Stimulated activated CD4-positive, alpha-beta T cell treated with anti-CD3 and anti-CD28 coated beads, TNF-alpha, amount 100 ng/mL, for 24 hours (primary cell): ENCODE measurements at places on chromosomes 11 and 22.

DNA sequence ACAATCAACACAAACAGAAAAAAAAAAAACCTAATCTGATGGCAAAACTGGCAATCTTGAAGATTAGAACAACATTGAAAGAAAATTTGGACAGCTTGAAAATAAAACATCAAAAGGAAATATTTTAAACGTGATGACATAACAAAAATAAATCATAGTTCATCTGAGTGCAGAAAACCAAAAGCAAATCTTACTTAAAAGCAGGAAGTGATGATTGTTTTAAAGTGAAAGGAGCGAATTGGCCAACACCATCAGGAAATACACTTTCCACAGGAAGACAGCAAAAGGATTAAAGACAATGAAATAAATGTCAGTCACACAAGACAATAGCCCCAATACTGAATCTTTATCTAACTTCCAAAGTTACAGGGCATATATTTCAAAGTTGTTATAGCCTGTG lies 696.5 kb upstream of the CHORDC1 start:
- no peak for DNase-seq

DNA sequence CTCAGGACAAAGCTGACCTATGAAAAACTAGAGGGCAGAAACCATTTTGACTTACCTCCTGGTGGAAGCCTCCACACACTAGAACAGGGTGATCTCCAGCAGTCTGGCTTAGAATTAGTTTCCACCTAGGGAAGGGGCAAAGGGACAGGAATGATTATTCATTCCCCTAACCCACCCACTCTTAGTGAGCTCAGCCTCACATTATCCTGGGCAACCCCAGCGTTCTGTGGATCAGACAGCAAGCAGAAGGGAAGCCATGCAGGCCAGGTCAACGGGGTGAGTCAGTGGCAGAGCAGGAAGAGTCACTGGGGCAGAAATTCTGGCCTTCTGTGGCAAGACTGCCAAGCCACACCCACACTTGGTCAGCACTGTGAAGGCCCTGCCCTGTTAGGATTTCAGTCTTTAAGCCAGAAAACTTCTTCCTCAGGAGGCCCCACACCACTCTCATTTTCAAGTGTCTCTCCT lies 10.5 kb downstream of the NUMA1 start:
- DNase-seq = no peak

- DNase-seq = no peak
Observed at GRCh38 chr11:130006929-130007328, 4.3 kb upstream of the PRDM10 start.

DNA sequence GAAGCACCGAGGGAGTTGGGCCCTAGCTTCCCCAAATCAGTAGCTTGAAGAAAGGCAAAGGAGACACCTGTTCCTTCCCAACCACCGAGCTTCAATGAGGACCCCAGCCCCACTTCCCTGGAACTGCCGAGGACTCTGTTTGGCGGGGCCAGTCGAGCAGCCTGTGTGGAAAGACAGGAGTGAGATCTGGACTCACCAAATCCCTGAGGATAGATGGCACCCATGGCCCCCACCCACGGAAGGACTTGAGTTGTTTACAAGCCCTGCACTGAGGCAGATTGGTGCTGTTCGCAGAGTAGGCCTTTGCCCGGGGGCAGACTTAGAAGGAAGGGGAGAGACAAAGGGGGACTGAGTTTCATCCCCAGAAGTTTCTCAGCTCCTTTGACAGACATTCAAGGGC lies 64.6 kb downstream of the FEZ1 start:
- no peak for DNase-seq

- DNase-seq = no peak
Observed at GRCh38 chr22:25027959-25028840, 75.7 kb downstream of the KIAA1671 start.

DNA sequence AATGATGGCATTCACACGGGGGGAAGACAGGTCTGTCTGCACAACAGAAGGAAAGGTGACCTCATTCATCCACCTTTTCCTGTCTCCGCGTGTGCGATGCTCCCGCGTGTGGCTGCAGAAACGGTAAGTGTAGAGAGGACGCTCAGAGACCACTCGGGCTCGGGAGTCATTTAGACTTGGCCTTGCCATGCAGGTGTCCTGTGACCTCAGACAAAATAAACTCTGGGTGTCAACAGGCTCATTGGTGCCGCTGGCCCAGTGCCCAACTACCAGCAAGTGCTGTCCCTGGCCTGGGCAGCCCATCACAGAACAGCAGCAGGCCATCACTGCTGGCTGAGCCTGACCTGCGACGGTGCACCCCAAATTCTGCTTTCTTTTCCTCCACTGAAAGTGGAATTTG lies 48.1 kb upstream of the ARFGAP3 start:
- no peak for DNase-seq

GRCh38 chr11:117605331-117605730 lies 191.7 kb downstream of the DSCAML1 start:
- DNase-seq = no peak

- DNase-seq = no peak
Observed at GRCh38 chr11:104830080-104830479, 68.2 kb downstream of the CASP12 start.

GRCh38 chr11:86171627-86172026 lies 72.9 kb upstream of the EED start:
- DNase-seq = no peak

DNA sequence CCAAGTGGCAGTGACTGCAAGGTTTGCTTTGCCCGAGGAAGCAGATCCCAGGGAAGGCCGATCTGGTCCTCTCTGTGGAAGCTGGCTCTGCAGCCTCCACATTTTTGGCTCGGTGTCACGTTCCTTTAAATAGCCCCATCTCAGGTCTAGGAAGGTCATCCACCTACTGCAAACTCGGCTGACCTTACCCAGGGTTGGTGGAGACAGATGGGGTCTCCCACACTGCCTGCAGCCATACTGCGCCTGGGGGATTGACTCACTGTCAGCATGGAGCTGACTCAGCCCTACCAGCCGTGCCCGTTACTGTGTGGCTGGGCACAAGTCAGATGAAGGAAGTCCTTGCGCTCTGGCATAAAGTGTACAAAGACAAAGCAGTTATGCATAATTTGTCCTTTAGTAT lies 16.9 kb downstream of the CDPF1 start:
- no peak for DNase-seq

- DNase-seq = no peak
Observed at GRCh38 chr11:84260862-84261261, 974.7 kb upstream of the CCDC90B start.

GRCh38 chr11:1988667-1989317 lies 8.8 kb downstream of the H19 start:
- no peak for DNase-seq

DNA sequence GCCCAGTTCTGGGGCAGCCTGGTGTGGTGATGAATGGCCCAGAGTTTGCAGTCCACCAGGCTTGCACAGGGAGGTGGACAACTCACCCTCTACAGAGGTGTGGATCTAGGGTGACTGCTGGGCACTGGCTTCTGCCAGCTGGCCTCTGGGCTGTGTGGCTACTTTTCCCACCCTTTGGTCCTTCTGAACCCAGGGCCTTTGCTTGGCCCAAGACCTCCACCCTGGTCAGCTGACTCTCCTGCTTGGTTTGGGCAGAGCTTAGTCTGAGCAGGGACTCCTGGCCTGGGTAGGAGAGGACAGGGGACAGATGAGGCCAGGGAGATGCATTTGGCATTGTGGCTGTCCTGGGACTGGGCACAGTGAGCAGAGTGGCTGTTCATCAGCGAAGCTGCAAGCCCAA lies 83.0 kb upstream of the SHANK2 start:
- no peak for DNase-seq

DNA sequence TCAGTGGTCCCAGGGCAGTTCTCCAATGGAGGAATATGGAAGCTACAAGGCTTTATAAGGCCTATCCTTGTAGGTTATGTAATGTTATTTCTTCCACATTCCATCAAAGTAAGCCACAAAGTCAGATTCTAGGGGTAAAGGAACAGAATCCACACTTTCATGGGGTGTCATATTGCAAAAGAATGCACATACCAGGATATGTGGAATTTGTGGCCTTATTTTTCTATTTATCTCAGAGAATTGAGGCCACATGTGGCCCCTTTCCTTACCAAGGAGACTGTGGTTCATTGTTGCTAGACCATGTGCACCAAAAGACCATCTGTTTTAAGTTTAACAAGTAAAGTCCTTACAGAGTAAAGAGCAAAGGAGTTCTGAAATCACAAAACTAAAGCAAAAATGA lies 12.9 kb downstream of the LRRC4C start:
- DNase-seq = no peak

DNA sequence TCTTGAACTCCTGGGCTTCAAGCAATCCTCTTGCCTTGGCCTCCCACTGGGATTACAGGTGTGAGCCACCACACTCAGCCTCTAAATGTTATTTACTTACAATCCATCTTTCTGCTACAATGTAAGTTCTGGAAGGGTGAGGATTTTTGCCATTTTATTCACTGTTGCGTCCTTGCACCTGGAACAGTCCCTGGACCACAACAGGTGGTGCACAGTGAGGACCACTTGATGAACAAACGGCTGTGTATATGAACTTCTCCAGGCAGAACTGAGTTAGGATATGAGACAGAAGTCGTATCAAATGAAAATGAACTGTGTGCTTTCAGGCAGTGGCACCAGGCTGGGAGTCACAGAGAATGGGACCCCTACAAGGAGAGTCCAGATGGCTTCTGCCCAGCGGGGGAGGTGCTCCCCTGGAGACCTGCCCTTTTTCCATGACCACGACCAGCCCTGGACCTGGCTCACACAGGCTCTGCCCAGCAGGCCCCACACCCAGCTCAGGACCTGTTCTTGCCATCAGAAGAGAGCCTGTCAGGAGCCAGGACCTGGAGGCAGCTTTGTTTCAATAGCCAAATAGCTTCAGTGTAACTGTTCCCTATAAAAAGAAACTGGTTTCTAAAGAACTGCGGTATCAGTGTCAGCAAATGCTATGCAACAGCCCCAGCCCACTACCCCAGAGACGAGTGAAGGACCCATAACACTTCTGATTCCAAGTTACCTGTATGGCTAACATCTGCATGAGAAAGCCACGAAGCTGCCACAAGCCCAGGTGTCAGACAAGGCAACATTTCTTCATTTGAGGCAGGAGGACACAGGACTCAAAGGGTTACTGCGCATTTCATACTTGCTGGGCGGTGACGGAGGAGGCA lies 104.9 kb downstream of the MICAL3 start:
- DNase-seq = no peak

DNA sequence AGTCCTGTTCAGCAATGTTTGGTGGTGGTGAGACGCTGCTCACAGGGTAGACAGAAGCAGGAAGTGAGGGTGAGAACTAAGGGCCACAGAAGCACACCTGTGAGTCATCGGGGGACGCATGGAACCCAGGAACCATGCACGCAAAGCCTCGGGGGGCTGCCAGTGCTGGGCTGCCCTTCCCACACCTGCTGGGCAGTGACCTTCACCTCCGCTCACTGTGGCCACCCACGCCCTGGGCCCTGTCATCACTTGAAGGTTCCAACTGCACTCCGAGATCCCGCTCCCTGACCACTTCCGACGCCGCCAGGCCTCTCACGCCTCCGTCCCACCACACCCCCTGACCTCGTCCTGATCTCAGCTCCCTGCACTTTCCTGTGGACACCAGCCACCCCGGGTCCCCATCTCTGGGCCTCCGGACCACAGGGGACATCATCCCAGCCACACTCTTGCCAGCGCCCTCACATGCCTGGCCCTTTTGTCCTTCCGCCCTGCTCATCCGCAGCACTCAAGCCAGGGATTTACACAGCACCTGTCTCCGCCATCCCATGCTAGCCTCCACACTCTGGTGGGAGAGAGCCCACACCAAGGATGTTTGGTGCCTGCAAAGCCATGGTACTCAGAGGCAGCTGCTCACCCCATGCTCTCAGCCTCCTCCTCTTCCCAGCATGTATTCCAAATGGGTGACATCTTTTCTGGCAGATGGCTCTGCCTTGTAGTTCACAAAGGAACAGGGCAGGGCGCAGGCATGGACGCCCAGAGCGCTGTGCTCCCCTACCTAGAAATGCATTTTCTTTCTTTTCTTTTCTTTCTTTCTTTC lies 23.1 kb upstream of the ATXN10 start:
- no peak for DNase-seq

GRCh38 chr11:123838659-123839058 lies 32.5 kb upstream of the OR6M1 start:
- DNase-seq = no peak

DNA sequence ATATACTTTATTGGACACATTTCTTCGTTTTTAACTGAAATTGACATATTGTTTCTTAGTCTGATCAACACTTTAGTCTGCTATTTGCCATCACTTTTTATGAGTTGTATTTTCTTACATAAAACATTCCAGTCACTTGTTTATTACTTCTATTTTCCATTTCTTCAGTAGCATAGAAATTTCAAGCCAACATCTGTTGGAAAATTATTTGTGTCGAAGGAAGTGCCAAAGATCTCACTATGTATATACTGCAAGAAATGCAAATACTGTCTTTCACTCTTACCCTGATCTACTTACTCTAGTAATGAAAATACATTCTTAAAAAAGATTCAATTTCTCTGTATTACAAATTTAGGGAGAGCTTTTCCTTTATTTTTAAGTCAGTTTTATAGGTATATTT lies 105.9 kb downstream of the SLC17A6 start:
- no peak for DNase-seq

- no peak for DNase-seq
Observed at GRCh38 chr11:33379947-33380346, 122.8 kb downstream of the HIPK3 start.

- DNase-seq = no peak
Observed at GRCh38 chr11:12441231-12441861, 64.0 kb downstream of the PARVA start.

DNA sequence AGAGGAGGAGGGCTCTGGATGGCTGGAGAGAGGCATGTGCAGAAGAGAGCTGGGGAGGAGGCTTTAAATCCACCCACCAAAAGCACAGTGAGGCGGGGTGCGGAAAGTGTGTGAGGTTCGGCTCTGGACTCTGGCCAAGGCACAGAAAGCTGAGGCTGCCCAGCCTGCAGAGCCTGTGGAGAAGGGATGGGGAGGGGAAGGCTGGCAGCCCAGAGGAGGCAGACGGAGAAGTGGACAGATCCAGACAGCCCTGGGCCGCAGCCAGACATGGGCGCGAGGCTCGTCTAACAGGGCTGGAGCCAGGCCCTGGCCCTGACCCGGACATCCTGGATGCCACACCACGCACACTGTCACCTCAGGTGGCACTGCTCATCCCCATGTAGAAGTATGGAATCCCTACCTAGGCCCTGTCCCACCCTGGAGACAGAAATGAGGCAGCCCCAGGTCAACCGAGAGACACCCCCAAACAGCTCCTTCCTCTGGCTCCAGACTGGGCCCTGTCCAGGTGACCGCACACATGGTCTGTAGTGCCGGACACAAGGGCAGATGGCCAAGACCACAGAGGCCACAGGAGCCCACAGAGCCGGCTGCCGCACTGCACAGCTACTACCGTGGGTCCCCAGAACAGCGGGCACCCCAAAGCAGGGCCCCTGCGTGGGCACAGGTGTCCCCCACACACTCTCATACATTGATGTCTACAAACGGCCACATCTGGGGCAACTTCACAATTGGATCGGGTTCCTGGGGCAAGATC lies 16.6 kb upstream of the MOB2 start:
- DNase-seq = no peak

GRCh38 chr11:130161441-130162145 lies 2.0 kb downstream of the ST14 start:
- DNase-seq = no peak
